ENCODE measurements at places on chromosomes 1 and 21.
A peak's percentile ranks its signal among the peaks of the same experiment; 100 is the strongest.

DNA sequence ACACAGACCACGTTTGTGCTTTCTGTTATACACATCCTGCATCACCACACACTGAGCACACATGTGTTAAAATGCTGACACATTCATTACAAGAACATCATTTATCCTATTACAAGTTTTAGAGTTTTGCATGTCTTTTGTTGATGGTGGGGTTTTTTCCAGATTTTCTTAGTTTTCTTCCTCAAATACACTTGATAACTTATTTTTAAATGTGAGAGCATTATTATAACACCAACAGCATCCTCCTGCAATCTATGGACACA lies 67.3 kb downstream of the TGFBR3 start:
- no peak for DNase-seq

GRCh38 chr1:111819566-111820263 lies 64.0 kb downstream of the DDX20 start:
- no peak for DNase-seq

DNA sequence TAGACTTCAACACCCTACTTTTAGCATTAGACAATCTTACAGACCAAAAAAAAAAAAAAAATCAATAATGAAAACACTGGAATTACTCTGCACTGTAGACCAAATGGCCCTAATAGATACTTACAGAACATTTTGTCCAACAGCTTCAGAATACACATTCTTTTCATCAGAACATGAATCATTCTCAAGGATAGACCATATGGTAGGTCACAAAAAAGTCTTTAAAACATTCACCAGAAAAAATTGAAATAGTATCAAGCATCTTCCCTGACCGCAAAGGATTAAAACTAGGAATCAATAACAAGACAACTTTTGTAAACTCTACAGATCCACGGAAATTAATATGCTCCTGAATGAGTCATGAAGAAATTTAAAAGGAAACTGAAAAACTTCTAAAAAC lies 22.5 kb downstream of the ZNF670 start:
- no peak for DNase-seq

GRCh38 chr1:157110003-157110402 lies 10.4 kb upstream of the ETV3L start:
- no peak for DNase-seq

DNA sequence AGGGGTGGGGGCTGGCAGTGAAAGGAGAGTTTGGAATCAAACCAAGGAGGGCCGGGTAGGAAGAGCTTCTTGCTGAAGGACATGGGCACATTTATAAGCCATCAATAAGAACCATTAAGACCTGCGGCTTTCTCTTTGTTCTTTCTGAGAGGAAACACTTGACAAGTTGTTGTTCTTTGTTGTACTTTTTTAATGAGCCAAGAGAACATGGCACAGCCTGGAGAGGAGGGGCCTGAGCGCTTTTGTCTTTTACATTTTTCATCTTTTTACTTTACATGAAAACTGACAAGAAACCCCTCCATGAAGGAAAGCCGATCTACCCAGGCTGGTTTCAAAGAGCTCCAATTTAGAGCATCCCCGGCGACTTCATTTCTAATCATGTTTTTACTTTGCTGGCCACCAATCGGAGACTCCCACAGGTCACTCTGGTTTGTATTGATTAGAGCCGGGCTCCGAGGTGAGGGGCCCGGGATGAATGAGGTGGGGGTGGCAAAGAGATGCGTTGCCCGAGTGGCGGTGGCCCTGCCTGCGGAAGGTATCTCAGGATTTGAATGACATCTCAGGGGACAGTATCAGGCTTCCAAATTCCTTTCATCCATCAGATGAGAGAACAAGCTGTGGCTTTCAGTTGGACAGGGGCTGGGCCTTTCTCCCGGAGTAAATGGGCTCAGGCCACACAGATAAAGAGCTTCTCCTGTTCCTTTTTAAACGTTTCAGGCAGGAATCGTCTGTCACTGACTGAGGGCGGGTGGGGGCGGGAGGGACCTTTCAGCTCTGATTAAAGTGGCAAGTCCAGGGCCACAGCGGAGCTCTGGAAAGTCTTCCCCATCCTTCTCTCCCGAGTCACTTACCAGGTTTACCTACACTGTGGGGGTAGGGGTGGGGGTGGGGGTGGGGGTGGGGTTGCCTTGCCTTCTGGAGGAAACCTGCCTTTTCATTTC lies 138.8 kb upstream of the ARHGEF16 start:
- DNase-seq: no peak

GRCh38 chr1:56819387-56819899 lies at the start of gene FYB2:
FYB2 (minus strand) TSS chr1:56819404; CDS start chr1:56819290, 114 bp downstream.
- peak; percentile 46 for DNase-seq

- DNase-seq: no peak
Measured at GRCh38 chr1:18012686-18013085, 94.9 kb upstream of the IGSF21 start.
